ENCODE measurements at places on chromosomes 3 and 15.

DNA sequence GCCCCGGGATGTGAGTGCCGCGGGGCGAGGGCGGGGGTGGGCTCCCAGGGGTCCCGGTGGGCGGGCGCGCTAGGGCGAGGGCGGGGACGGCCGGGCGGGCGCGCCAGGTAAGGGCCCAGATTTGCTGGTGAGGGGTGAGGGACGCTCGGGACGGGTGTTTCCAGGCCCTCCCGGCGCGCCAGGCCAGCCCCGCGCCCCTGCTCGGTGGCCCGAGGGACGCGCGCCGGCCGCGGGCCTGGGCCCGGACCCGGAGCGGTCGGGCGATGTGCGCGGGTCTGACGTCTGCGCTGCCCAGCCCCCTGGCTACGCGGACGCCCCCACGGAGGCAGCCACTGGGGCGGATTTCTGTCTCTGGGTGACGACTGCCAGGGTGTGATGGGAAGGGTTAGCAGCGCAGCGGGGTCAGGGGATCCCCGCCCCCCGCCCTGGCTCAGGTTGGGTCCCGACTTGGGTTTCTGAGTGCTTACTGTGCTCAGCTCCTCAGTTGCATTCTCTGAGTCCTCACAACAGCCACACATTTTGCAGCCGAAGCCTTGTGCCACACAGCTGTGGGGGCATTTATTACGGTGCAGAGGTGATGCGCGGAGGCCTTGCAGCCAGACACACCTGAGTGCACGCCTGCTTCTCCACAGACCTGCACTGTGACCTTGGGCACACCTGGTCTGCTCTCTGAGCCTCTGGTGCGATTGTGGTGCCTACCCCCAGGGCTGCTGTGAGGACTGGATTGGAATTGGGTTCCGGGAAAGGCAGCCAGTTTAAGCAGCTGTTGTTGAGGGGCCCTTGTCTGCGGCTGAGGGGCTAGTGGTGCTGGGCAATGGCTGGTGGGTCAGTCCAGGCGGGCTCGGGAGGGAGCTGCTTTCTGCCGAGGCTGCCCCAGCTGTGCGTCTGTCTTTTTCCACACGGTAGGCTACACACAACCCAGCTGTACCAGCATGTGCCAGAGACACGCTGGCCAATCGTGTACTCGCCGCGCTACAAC lies 523 bp downstream of the HDAC11 start:
- peak overlapping the region; percentile 96 for H3K27ac ChIP-seq
- H3K27me3 ChIP-seq = no peaks in the 10 kb centered on the region
- H3K36me3 ChIP-seq = no peaks in the 10 kb centered on the region
- H3K4me3 ChIP-seq = peak overlapping the region; percentile 87
- H3K4me1 ChIP-seq = peaks cover 26% of the 10 kb centered on the region

DNA sequence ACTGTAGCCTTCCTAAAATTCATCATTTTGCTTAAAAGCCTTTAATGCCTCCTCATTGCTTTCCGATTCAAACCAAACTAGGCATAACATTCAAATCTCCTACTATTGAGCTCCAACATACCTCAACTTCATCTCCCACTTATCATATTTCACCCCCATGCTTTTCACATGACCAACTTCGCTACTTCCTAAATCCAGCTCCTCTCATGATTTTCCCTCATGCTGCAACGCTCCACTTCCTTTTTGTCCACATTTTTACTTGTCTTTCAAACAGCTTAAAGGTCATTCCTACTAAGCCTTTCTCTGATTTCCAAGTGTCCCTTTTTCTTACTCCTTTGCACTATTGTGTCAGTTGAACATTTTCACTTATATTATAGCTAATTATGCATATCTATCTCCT lies 20.3 kb upstream of the ANXA2 start:
- no peak overlapping the region for H3K27ac ChIP-seq
- no peaks in the 10 kb centered on the region for H3K4me1 ChIP-seq
- no peak overlapping the region for H3K4me3 ChIP-seq
- no peak for DNase-seq

DNA sequence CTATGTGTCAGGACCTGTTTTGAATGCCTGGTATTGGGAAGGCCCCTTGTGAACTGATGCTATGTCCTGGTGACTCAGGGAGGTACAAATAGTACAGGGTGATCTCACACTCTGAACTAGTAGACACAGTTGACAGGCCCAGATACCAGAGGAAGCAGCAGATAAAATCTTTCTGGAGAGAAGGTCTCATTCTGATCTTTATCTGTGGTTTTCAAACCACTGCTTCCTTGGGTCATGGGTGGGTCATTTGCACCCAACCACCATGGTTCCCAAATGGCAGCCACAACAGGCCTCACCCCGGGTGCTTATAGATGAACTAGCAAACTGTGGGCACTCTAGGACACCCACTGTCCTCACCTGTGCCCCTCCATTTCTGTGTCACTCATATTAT lies 43.4 kb downstream of the PXYLP1 start:
- DNase-seq = no peak
- H3K27ac ChIP-seq = peak overlapping the region; percentile 63
- H3K36me3 ChIP-seq = no peaks in the 10 kb centered on the region
- no peak overlapping the region for H3K4me3 ChIP-seq
- H3K4me1 ChIP-seq = peaks cover 56% of the 10 kb centered on the region

DNA sequence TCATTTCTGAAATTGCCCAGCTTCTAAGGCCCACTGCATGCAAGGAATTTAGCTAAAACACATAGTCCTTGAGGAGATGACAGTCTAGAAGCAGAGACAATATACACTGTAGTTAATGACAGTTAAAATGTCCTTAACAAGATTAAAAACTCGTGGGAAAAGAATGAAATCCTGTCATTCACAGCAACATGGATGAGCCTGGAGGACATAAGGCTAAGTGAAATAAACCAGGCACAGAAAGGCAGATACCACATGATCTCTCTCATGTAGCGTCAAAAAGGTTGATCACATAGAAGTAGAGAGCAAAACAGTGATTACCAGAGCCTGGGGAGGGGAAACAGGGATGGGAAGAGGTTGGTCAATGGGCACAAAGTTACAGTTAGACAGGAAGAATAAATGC lies 36.3 kb upstream of the GOLGA8J start:
- DNase-seq = no peak
- no peaks in the 10 kb centered on the region for H3K36me3 ChIP-seq
- H3K27me3 ChIP-seq = peaks cover 25% of the 10 kb centered on the region
- H3K27ac ChIP-seq = no peak overlapping the region
- no peaks in the 10 kb centered on the region for H3K4me1 ChIP-seq

DNA sequence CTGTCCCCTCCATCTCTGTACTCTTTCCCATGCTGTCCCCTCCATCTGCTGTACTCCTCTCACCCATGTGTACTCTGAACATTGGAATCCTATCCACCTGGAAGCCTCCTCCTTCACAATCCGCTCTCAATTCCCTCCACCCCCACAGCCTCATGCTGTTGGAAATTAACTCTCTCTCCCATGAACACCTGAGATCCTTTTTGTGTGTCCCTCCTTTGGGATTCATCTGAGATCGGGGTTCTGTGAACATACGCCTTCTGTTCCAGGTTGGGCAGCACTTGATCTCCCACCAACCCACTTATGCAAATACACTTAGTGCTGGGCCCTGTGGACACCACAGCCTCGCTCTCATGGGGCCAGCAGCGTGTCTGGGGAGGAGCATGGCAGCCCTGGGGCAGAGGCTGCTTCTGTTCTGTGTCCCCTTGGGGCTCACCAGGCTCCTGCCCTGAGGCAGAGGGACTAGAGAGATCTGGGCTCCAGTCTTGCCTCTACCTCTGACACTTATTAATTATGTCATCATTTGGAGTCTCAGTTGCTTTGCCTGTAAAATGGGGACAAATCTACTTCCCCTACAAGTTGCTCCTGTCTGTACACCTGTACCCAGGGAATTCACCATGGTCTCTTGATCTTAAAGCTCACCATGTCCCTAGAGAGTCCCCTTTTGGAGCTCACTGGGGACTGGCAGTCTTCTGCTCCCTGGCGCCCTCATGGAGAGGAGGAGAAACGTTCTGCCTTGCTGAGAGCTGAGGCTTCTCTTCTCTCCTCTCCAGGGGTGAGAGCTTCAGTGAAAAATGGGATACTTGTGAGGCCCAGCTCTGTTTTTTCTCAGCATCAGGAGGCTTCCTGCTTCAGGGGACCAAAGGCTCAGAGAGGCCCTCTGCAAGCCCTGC lies 42.7 kb downstream of the ITGA11 start:
- H3K36me3 ChIP-seq = no peaks in the 10 kb centered on the region
- no peak overlapping the region for H3K4me3 ChIP-seq
- no peak for DNase-seq
- no peaks in the 10 kb centered on the region for H3K4me1 ChIP-seq

All from naive thymus-derived CD8-positive, alpha-beta T cell (primary cell).